ENCODE measurements at places on chromosomes 1 and 21.

- DNase-seq, result no peak
Measured at GRCh38 chr1:47227341-47228232, 4.4 kb downstream of the TAL1 start.

GRCh38 chr1:111943846-111944749 is 45.4 kb downstream of the KCND3 start:
- DNase-seq, result no peak

DNA sequence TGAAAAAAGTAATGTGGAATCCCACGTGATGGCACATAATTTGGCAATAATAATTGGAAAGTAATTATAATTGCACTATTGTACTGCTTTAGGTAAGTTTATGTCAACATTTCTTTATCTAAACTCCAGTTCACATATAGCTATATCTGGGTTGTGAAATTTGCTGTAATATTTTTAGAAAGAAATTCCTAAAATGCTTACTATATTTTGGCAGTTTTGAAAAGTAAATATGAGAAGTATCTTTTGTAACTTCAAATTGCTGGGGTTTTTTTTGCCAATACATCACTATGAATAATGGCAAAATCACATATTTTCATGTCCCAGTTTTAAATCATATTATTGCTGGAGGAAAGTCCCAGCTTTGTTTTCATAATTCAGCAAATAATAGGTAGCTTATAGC is 197.5 kb downstream of the PDE4B start:
- no peak for DNase-seq

- DNase-seq, result no peak
Measured at GRCh38 chr1:108669679-108670078, 8.8 kb upstream of the HENMT1 start.

DNA sequence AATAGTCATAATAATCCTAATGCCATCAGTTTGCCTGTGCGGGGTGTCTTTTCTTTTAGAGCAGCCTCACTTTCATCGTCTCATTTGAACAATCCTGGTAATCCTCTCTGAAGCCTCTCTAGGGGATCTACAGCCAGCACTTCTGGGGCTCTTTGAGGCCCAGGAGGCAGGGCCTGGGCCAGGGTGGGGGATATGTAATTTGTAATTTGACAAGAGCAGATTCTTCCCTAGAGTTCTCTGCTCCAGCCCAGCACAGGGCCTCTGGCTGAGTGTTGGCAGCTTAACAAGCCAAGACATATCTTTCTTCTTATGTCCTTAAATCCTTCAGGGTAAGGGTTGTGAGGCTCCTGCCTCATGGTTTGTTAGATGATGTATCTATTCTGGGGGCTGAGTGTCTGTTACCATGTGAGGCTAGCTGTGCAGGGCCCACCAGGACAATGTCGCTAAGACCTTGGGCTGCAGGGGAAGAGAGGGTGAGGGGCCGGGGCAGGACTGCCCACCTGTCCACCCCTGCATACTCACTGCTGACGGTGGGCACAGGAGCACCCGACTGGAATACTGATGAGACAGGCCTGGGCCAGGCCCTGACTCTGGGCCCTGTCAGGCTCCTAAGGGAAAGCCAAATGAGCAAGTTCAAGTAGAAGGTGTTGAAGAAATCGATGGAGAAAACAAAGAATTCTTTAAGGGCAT is 45.3 kb upstream of the PARP1 start:
- DNase-seq, result no peak

DNA sequence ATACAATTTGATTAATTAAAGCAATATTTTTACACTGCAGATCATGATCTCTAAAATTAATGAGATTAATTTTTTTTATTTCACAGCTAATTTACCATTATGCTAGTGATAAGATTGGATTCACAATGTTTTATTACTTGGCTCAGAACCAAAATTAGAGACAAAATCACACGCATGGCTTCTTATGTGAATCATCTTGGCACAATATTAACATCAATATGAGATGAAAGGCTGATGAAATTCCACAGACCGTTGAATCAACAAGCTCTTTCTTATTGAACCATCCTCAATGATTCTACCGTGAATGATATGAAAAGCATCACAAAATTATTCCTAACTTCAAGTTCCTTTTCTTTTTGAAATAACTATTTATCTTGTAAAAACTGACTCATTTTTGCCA is 544.9 kb downstream of the KCNT2 start:
- DNase-seq, result no peak

- DNase-seq, result no peak
Measured at GRCh38 chr1:98112626-98113025, 191.8 kb upstream of the DPYD start.

DNA sequence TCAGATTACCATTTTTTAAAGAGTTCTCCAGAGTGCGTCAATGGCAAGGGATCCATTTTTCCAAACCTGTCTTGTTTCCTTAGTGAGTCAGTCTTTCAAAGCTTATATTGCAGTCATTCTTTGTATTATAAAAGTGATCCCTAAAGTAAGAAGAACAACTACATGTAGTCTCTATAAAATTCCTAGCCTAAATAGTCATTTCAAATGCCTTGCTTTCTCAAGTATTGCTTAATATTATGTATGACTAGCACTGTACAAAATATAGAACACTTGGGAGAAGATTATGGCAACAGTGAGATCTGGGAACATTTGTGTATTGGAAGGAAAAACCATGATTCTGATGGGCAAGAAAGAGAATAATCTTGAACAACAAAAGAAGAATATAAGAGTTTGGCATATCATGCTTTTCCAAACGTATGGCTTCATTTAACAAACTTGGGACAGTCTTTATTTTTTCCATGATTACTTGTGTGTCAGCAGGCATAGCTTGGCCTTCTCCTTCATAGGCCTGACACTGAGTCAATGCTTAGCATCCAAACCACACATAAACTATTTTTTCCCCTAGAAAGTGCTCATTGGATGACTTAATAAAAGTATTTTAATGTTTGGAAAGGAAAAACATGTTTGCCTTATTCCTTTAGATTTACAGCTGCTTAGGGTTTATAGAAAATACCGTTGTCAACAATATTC is 547.4 kb downstream of the LTN1 start:
- no peak for DNase-seq

DNA sequence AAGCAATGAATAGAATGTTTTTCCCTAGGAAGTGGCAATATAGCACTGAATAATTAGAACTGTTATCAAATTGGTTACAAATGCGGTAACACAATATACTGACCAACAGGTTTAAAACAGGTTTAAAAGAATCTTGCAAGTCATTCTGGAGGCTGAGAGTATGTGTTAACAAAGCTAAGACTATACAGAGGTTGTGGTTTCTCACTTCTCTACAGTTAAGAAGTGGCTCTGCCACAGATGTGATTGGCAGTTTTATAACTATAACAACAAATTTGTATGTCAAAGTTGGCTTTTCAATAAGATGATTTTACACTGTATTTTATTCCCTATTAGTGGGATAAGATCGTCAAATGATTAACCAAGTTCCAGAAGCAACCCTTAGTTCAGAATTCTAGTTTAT is 7.1 kb downstream of the ANGEL2 start:
- no peak for DNase-seq

GRCh38 chr1:118151312-118151937 is 33.6 kb downstream of the SPAG17 start:
- DNase-seq, result peak; percentile 15

DNA sequence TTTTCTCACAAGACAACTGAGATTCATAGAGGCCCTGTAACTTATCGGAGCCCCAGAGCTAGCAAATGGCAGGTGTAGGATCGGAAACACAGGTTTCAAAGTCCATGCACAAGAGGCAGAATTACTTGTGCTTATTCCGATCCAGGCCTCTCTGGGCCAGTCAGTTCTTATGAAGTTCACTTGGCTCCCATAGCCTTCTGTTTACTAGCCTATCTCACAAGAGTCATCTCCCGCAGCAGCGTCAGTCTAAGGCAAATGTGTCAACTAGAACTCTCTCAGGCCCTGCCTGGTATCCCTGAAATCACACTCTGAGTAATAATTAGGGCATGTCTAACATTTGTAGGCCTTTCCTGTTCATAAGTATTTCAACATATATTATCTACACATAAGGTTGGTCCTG is 43.3 kb downstream of the PHC2 start:
- no peak for DNase-seq

- DNase-seq, result no peak
Measured at GRCh38 chr1:173861731-173862145, 6.1 kb downstream of the GAS5 start.

DNA sequence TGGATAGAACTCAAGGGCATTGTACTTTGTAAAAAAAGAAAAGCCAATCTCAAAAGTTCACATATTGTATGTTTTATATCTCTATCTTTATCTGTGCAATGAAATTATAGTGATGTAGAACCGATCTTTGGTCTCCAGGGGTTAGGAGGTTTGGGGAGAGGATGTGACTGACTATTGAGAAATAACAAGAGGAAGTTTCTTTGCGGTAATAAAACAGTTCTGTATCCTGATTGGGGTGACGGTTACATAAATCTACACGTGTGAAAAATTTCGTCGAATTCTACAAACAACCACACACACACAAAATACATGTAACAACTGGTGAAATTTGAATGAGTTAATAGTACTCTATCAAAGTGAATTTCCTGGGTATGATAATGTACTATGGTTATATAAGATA is 10.6 kb upstream of the OR2T33 start:
- DNase-seq, result no peak

DNA sequence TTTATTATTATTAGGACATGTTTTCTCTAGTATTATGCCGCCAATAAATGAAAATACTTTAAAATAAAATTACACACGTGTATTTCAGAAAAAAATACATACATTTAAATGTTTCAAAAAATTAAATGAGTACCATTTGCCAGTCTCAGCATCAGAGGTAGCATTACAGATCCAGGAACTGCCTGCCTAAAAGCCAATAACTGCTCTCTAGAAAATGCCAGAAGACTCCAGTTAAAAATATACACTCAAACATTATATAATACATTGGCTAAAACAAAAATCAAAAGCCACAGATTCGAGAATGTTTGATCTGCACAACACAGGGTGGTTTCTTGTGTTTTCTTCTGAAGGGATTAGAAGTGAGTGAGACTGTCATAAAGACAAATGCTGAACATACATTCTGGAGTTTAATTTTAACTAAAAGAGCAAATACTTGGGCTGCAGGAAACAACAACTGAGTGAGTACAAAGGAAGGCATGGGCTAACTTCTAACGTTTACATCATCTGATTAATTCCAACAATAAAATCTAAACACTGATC is 105.5 kb downstream of the RERE start:
- DNase-seq, result no peak
